ENCODE measurements at places on chromosomes 3 and 15. TPM values are rescaled to one million over a fixed set of nuclear protein-coding genes. Genes with fewer than 3 reads are reported as not detected.

The TM4SF18 gene
- 4.4 TPM for polyA plus RNA-seq

The RASL12 gene
- polyA plus RNA-seq: 9.1 TPM

The CYP11A1 gene
- 1.1 TPM for polyA plus RNA-seq

The ZMYND10 gene
- 18.3 TPM for polyA plus RNA-seq

The MLF1 gene
- polyA plus RNA-seq: 22.8 TPM

The MESD gene
- polyA plus RNA-seq: 17.9 TPM

The CFAP92 gene
- 0.27 TPM for polyA plus RNA-seq

The DLEC1 gene
- 0.19 TPM for polyA plus RNA-seq

The ZDHHC23 gene
- 1.9 TPM for polyA plus RNA-seq

The SERINC4 gene
- 0.22 TPM for polyA plus RNA-seq

The TMEM45A gene
- 1.1 TPM for polyA plus RNA-seq

The THPO gene
- polyA plus RNA-seq: 0.22 TPM

The GP5 gene
- polyA plus RNA-seq: not detected

The CCDC9B gene
- 1.2 TPM for polyA plus RNA-seq

The C3orf18 gene
- polyA plus RNA-seq: 13.4 TPM

The GRAMD2A gene
- polyA plus RNA-seq: 3.0 TPM

The MAP2K5 gene
- 18.3 TPM for polyA plus RNA-seq

The ST3GAL6 gene
- 1.7 TPM for polyA plus RNA-seq

The VEPH1 gene
- 0.88 TPM for polyA plus RNA-seq

The PEX5L gene
- polyA plus RNA-seq: 28.0 TPM

The SLC25A26 gene
- polyA plus RNA-seq: 17.8 TPM

The EAF2 gene
- 2.7 TPM for polyA plus RNA-seq

The LMAN1L gene
- polyA plus RNA-seq: not detected

The CTXND1 gene
- polyA plus RNA-seq: 1.5 TPM

The ZNF860 gene
- 0.20 TPM for polyA plus RNA-seq

The PARP16 gene
- polyA plus RNA-seq: 8.4 TPM

The PP2D1 gene
- polyA plus RNA-seq: not detected

The C2CD4A gene
- polyA plus RNA-seq: 0.24 TPM

The CPA3 gene
- polyA plus RNA-seq: not detected

The ANKRD34C gene
- polyA plus RNA-seq: 0.20 TPM

The SPATA16 gene
- polyA plus RNA-seq: not detected

The UROC1 gene
- 0.10 TPM for polyA plus RNA-seq

The MKRN3 gene
- 6.5 TPM for polyA plus RNA-seq

The FANCD2OS gene
- not detected for polyA plus RNA-seq

The GPR149 gene
- not detected for polyA plus RNA-seq

The LINGO1 gene
- 40.6 TPM for polyA plus RNA-seq

The GPR27 gene
- 9.5 TPM for polyA plus RNA-seq

The SLC7A14 gene
- polyA plus RNA-seq: 5.9 TPM

The TGM4 gene
- polyA plus RNA-seq: not detected

The EXD1 gene
- 0.10 TPM for polyA plus RNA-seq

The QARS1 gene
- polyA plus RNA-seq: 176 TPM

The SAXO2 gene
- 3.0 TPM for polyA plus RNA-seq

The FSD2 gene
- not detected for polyA plus RNA-seq

The CCDC50 gene
- 23.7 TPM for polyA plus RNA-seq

The IL16 gene
- polyA plus RNA-seq: 1.4 TPM

The FYTTD1 gene
- polyA plus RNA-seq: 47.1 TPM

The KNG1 gene
- polyA plus RNA-seq: 0.15 TPM

The LDHAL6B gene
- not detected for polyA plus RNA-seq

The DNAH1 gene
- polyA plus RNA-seq: 1.8 TPM

The MINAR1 gene
- 0.46 TPM for polyA plus RNA-seq

The ZNF592 gene
- 19.9 TPM for polyA plus RNA-seq

The PYDC2 gene
- not detected for polyA plus RNA-seq

The ZNF80 gene
- not detected for polyA plus RNA-seq

The CTDSPL gene
- 8.6 TPM for polyA plus RNA-seq

Data from brain (organoid and tissue), 16 donors.